ENCODE measurements at places on chromosomes 12 and 14.
A peak's percentile ranks its signal among the peaks of the same experiment; 100 is the strongest.

GRCh38 chr12:16166563-16167470, 110.7 kb downstream of the SLC15A5 start:
- no peak for DNase-seq

- DNase-seq, result no peak
Measured at GRCh38 chr14:91252871-91253794, 8.6 kb upstream of the GPR68 start.

DNA sequence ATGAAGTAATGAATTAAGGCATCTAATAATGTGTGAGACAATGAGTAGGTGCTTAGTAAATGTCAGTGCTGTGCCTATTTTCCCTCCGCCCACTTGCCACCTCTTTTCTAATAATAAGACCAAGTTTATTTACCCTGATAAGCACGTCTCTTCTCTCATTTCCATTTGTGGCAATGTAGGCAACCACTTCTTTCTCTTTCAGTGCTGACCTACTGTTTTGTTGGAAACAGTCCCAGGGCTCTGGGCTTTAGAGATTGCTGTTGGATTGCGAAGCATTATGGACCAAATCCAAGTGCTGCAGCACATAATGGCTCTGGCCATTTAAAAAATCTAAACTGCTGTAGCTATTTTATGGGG, 141.3 kb upstream of the PLEKHG7 start:
- peak; percentile 85 for DNase-seq

DNA sequence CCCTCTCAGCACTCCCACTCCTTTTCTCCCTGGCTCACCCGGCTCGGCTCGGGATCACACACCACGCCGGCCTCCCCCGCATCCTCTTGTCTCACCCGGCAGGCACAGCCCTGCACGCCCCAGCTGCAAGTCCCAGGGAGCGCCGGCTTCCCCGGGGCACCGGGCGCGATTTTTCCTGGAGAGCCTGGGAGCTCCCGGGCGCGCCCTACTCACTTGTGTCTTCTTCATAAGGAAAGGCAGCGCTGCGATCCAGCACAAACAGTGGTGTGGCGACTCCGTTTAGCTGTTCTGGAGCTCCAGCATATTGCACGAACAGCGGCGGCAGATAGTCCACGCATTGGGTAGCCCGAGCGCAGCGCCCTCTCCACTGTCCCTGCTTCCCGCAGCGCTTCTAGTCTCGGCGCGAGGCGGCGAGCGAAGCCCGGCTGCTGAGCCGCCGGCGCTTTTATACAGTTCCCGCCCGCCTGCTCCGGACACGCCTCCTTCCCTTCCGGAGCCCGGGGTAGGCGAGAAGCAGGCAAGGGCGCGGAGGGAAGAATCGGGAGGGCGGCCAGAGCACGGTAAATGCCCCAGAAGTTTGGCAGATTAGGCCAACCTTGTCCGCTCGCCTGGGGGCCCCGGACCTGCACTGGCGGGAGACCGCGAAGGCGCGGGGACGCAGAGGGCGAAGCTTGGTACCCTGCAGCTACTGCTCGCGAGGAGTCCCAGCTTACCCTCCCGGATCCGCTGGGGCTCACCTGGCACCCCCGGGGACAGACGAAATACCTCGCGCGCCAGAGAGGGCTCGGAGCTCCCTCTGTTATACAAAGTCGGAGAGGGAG, at the start of gene KITLG:
Gene KITLG, minus strand, starts transcription at position 421 of the 821 bp plus-strand sequence. Its CDS starts 193 bp downstream, at position 228.
- DNase-seq, result peak; percentile 87

GRCh38 chr14:68564826-68565759, 227.8 kb downstream of the ZFP36L1 start:
- peak; percentile 41 for DNase-seq

GRCh38 chr12:91833780-91834359, 311.8 kb downstream of the BTG1 start:
- no peak for DNase-seq

GRCh38 chr14:97854918-97855317, 1057.7 kb downstream of the VRK1 start:
- no peak for DNase-seq

DNA sequence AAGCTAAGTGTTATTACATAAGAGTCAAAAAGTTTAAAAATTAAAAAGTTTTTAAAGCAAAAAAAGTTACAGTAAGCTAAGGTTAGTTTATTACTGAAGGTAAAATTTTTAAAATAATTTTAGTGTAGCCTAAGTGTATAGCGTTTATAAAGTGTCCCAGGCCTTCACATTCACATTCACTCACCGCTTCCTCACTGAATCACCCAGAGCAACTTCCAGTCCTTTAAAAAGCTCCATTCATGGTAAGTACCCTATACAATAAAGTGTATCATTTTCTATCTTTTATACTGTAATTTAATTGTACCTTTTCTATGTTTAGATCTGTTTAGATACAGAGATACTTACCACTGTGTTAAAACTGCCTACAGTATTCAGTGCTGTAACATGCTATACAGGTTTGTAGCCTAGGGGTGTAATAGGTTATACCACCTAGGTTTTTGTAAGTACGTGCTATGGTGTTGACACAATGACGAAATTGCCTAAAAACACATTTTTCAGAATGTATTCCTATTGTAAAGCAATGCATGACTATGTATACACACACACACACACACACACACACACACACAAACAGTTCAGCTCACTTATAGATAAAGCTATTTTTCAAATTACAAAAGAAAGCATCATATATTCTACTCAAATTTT, 3.7 kb downstream of the CLEC14A start:
- DNase-seq, result no peak

GRCh38 chr12:56150563-56150962, 1.8 kb upstream of the MYL6B start:
- DNase-seq, result no peak

- peak; percentile 55 for DNase-seq
Measured at GRCh38 chr12:4272424-4273272, 914 bp upstream of the CCND2 start.

- DNase-seq, result peak; percentile 92
Measured at GRCh38 chr14:92397150-92397952, 74.4 kb downstream of the SLC24A4 start.

DNA sequence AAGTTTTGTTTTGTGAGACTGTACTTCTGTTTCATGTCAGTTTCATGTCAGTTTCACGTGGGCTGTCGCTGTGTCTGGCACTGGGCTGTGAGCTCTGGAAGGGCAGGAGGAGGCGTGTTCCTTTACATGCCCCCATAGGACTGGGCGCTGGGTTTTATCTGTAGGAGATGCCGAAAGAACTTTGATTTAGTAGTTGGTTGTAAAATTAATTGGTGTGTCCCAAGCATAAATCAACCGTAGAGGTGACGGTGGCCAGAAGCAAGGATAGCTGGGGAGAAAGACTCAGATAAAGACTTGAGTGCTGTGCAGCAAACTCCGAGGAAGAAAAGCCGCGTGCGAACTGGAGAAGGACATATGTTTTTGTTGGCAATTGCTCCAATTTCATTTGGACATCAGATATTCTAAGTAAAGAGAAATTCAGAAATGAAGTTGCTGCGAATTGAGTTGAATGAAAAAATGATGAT, 182.5 kb downstream of the VRK1 start:
- no peak for DNase-seq

- no peak for DNase-seq
Measured at GRCh38 chr14:69561893-69562292, 12.8 kb downstream of the CCDC177 start.

DNA sequence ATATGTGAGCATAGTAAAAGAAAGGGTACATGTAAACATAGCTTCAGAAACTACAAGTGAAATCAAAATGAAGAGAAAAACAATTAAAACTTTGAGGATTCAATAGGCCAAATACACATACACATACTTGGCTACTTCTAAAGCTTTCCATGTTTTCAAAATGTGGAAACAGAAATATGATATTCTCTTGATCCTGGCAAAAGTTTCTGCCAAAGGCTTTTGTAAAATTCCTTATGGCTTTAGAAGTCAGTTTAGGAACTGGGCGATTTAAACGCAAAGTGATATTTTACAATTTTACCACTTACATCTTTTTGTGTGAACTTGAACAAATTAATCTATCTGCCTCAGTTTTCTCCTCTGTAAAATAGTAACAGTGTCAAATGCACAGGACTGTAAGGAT, 756.4 kb downstream of the C12orf50 start:
- DNase-seq, result no peak

DNA sequence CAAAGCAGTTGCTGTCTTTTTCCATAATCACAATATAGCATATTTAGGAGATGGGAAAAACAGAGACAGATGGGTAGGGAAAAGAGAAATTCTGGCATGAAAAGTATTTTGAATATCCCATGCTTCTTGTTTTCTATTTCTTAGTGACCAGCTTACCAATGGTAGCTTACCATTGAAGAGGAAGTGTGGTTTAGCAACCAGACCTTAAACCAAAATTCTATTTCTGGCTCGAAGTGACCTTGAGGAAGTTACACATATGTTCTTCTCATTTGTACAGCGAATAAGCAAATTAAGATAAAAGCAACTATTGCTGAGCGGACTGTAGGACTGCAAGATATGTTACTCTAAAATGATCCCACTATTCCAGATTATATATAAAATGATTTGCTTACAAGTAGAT, 82.9 kb downstream of the FGD4 start:
- no peak for DNase-seq

GRCh38 chr12:55965941-55966407, at the start of gene PMEL:
PMEL (minus strand) TSS chr12:55966042; CDS start chr12:55966011, 31 bp downstream.
- no peak for DNase-seq

GRCh38 chr14:74476107-74476506, 17.0 kb downstream of the NPC2 start:
- no peak for DNase-seq

DNA sequence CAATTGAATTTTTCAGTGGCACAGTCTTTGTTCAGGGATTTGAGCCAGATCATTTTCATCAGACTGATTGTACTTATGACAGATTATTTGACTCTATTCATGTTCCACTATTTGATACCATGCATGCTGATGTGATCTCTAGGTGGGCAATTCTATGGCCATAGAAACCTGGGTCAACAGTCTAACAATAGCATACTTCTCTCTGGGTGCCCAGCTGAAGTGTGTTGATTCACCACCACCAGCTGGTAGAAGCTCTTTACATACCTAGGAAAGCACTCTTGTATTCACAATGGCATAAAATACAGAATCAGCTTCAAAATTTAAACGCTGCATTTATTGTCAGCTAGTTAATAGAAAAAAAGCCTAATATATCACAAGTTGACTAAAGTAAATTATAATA, 90.2 kb upstream of the TMTC2 start:
- DNase-seq, result no peak

- DNase-seq, result no peak
Measured at GRCh38 chr12:39572551-39572950, 47.1 kb downstream of the ABCD2 start.

GRCh38 chr12:42575717-42576116, 13.8 kb downstream of the PRICKLE1 start:
- DNase-seq, result no peak

DNA sequence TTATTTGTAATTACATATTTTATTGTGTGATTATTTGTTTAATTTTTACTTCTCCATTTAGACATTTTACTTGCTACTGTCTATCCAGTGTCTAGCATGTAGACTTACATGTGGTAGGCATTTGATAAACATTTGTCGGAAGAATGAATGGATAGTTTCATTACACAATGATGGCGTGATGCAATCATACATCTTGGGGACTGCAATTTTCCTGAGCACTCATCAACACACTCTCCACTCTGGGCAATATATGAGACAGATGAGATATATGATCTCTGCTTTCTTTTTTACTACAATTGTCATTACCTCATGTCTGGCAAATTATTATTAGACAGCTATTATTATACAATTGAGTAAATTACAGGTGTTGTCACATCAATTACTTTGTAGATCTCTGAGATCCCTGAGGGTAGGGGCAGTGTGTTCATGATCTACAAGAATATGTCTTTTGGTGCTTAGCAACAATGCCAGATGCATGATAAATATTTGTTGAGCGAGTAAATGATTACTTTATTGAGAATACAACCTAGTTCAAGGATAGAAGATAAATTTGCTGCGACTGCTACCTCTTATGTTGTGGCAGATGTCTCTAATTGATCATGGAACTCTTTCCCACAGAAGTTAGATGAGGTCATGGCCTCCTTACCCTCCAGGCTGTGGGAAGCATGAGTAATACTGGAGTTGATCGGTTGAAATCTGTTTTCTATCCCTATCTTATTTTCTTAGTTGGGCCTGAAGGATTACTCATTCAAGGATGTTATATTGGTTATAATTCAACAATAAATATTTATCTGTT, 416.0 kb downstream of the LRIG3 start:
- peak; percentile 92 for DNase-seq

DNA sequence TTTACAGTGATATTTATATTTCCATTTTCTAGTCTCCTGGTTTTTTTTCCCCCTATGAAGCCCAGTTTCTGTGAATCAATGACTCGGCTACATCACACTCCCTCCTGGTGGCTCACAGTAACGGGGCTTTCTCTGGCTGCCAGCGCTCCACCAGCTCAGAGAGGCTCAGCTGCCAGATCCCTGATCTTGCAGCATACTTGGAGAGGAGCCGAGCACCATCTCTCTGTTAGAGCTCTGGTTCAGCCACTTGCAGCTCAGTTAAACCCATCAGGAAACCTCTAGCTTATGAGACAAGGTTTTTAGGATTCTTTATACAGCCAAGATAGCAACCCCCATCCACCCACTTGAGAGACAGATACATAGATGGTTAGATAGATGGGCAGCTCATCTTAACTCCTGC, 74.6 kb downstream of the CIT start:
- peak; percentile 92 for DNase-seq

DNA sequence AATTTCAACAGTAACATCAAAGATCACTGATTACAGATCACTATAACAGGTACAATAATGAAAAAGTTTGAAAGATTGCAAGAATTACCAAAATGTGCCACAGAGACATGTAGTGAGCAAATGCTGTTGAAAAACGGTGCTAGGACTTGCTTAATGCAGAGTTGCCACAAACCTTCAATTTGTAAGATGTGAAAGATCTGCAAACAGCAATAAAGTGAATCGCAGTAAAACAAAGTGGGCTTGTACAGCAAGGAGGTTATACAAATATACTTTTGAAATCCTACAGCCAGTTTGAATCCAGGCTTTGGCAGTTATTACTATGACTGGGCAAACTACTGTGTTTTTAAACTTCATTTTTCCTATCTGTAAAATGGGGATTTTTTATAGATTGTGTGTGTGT, 1.0 kb upstream of the PLEKHA5 start:
- DNase-seq, result no peak

GRCh38 chr12:53948650-53949593, 5.8 kb upstream of the HOXC12 start:
- DNase-seq, result no peak

- no peak for DNase-seq
Measured at GRCh38 chr12:108650083-108650482, 16.4 kb upstream of the SELPLG start.

DNA sequence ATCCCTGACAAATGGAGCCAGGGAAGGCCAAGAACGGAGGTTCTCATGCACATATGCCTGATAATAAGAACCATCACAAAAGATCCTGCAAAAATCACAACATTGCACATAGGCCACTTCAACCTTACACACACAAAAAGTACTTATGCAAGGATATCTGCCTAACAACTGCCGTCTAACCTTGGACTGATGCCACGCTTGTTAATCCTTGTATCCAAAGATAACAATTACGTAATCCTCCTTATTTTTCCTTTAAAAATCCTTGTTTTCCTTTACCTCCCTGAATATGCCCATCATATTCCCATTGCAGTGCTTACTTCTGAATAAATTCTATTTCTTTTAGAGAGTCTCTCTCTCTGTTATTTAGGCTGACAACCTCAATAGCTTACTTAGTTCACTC, 59.5 kb downstream of the TMEM116 start:
- DNase-seq, result peak; percentile 29

- no peak for DNase-seq
Measured at GRCh38 chr12:14946861-14947260, 8.5 kb upstream of the ERP27 start.

Data from foreskin fibroblast (primary cell).